ENCODE measurements at places on chromosomes 7 and 10.

DNA sequence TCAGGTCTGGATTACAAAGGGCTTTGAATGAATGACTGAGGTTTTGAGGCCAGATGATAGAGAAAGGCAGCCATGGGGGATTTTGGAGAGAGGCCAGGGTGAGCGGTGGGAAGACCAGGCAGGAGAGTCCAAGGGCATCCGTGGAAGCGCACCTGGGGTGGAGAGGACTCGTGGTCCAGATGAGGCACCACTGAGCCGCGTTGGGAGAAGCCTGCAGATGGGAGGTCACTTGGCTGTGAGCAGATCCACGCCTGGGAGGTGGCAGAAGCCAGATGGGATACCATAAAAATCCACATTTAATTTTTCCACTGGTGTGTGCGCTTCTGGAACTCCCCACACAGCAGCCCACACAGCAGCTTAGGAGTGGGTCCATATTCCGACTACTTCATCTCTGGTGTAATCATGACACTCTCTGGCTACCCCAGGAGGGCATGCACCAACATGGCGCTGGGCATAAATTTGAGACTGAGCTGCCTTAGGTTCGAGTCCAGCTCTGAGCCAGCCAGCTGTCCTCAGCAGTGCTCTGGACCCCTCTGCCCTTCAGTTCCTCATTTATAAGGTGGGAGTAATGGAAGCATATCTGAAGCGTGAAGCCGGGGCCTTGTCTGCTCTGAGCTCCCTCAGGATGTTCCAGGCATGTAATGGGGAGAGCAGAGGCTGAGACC, 90.2 kb upstream of the FAM20C start:
- peak; percentile 42 for DNase-seq
- H3K36me3 ChIP-seq: no peaks in the 10 kb centered on the region
- H3K27me3 ChIP-seq: peaks cover 3% of the 10 kb centered on the region
- no peaks in the 10 kb centered on the region for H3K4me1 ChIP-seq
- no peak overlapping the region for H3K27ac ChIP-seq

GRCh38 chr10:48501787-48502771, 102.8 kb downstream of the ARHGAP22 start:
- peaks cover 1% of the 10 kb centered on the region for H3K27me3 ChIP-seq
- H3K4me1 ChIP-seq: no peaks in the 10 kb centered on the region
- H3K27ac ChIP-seq: no peak overlapping the region
- H3K36me3 ChIP-seq: no peaks in the 10 kb centered on the region
- H3K4me3 ChIP-seq: no peak overlapping the region
- DNase-seq: no peak

- H3K4me1 ChIP-seq: peaks cover 58% of the 10 kb centered on the region
- no peak for DNase-seq
- H3K4me3 ChIP-seq: no peak overlapping the region
- H3K36me3 ChIP-seq: no peaks in the 10 kb centered on the region
Measured at GRCh38 chr7:74033372-74034311, 5.7 kb downstream of the ELN start.

DNA sequence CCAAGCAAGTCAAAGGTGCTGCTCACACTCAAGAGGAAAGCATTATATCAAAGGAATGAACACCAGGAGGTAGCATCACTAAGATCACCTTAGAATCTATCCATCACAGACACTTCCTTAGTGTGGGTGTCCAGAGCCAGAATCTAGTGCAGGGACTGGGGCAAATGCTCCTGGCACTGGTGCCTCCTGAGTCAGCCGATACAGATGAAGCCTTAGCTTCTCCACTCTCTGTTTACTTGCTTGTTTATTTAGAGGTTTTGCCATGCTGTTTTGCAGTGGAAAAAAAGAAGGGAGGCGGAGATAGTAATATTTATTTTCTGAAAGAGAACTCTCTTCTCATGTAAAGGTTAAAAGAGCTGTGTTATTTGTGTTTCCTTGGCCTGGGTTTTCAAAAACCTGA, 303.1 kb downstream of the WDR11 start:
- H3K27ac ChIP-seq: no peak overlapping the region
- DNase-seq: no peak
- H3K36me3 ChIP-seq: no peaks in the 10 kb centered on the region
- no peaks in the 10 kb centered on the region for H3K27me3 ChIP-seq
- H3K4me3 ChIP-seq: no peak overlapping the region

- no peaks in the 10 kb centered on the region for H3K4me1 ChIP-seq
- DNase-seq: no peak
- H3K27ac ChIP-seq: no peak overlapping the region
Measured at GRCh38 chr10:88786032-88786770, 16.3 kb upstream of the LIPM start.

GRCh38 chr10:112208292-112208691, 24.7 kb upstream of the GPAM start:
- no peak overlapping the region for H3K4me3 ChIP-seq
- no peak for DNase-seq
- no peak overlapping the region for H3K27ac ChIP-seq
- no peaks in the 10 kb centered on the region for H3K27me3 ChIP-seq
- H3K4me1 ChIP-seq: no peaks in the 10 kb centered on the region

- H3K4me1 ChIP-seq: peaks cover 59% of the 10 kb centered on the region
- no peaks in the 10 kb centered on the region for H3K27me3 ChIP-seq
- H3K36me3 ChIP-seq: no peaks in the 10 kb centered on the region
- peak; percentile 74 for DNase-seq
- peak overlapping the region; percentile 44 for H3K27ac ChIP-seq
Measured at GRCh38 chr7:1950452-1951158, 280.5 kb downstream of the ELFN1 start.

DNA sequence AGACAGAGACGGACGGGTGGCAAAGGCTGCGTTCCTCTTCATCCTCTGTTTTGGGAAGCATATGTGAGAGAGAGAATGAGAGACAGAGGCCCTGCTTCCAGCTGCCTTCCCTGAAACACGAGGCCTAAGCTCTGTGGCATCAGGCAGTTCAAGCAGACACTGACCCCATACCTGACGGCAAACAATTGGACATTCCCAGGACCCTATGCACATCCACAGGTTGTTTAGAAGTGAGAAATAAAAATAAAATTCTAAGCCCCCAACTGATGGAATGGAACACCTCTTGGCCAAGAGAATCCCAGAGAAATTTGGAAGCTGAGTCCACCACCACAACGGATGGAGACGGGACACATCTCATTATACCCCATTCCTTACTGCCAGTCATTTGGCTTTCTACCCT, 105.3 kb downstream of the CPXM2 start:
- H3K36me3 ChIP-seq: no peaks in the 10 kb centered on the region
- no peaks in the 10 kb centered on the region for H3K4me1 ChIP-seq
- no peak overlapping the region for H3K4me3 ChIP-seq

DNA sequence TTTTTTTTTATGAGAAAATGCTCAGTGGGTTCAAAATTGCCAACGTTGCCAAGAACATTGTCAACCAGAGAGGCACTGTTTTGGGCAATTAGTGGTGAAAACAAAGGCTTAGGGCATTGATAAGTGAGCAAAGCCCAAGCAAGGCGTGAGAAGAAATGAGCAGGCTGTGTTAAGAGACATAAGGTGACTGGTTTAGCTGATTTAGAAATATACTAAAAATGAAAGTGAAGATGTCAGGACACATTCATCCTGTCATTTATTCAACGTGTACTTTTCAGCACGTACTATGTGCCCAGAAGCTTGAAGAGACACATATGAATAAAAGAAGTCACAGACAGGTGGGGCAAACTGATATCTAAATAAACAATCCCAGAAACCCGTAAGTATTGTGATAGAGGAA, 31.8 kb downstream of the AOAH start:
- peaks cover 70% of the 10 kb centered on the region for H3K4me1 ChIP-seq
- H3K27ac ChIP-seq: peak overlapping the region; percentile 52
- peaks cover 15% of the 10 kb centered on the region for H3K36me3 ChIP-seq
- no peak for DNase-seq

DNA sequence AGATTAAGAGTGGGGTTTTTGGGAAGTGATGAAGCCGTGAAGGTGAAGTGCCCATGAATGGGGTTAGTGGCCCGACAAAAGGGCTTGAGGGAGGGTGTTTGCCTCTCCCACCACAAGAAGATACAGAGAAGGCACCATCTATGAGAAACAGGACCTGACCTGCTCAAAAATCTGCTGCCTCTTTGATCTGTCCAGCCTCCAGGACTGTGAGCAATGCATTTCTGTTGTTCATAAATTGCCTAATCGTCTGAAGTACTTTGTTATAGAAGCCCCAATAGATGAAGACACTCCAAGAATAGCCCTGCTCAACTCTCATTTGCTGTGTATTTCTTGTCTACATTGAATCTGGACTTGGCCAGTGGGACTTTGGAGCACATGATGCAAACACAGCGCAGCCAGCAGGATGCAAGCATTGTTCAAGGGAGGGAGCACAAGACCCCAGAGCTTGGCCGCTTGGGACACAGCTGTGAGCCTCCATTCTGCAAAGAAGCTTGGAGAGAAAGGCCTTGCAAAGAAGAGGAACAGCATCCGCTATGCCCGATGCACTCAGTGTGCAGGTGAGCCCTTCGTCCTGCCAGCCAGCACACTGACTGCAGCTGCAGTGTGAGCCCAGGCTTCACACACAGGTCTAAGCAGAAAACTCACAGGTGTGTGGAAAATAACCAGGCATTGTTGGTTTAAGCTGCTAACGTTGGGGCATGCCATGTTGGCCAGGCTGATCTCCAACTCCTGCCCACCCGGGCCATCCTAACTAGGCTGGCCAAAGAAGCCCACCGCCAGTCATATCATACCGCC, 73.2 kb upstream of the KLF6 start:
- no peaks in the 10 kb centered on the region for H3K4me1 ChIP-seq
- no peak overlapping the region for H3K4me3 ChIP-seq
- H3K27me3 ChIP-seq: no peaks in the 10 kb centered on the region
- H3K27ac ChIP-seq: no peak overlapping the region

GRCh38 chr10:70880077-70880534, 8.3 kb downstream of the PCBD1 start:
- peak; percentile 85 for DNase-seq
- H3K27me3 ChIP-seq: no peaks in the 10 kb centered on the region
- peaks cover 11% of the 10 kb centered on the region for H3K36me3 ChIP-seq
- H3K4me3 ChIP-seq: no peak overlapping the region
- H3K27ac ChIP-seq: no peak overlapping the region
- H3K4me1 ChIP-seq: no peaks in the 10 kb centered on the region

GRCh38 chr10:62852961-62853702, 37.0 kb upstream of the EGR2 start:
- peaks cover 69% of the 10 kb centered on the region for H3K4me1 ChIP-seq
- no peaks in the 10 kb centered on the region for H3K36me3 ChIP-seq
- DNase-seq: no peak

GRCh38 chr10:450463-450862, 239.0 kb downstream of the DIP2C start:
- no peak for DNase-seq
- no peak overlapping the region for H3K27ac ChIP-seq
- H3K27me3 ChIP-seq: no peaks in the 10 kb centered on the region
- no peaks in the 10 kb centered on the region for H3K36me3 ChIP-seq
- H3K4me1 ChIP-seq: peaks cover 20% of the 10 kb centered on the region

DNA sequence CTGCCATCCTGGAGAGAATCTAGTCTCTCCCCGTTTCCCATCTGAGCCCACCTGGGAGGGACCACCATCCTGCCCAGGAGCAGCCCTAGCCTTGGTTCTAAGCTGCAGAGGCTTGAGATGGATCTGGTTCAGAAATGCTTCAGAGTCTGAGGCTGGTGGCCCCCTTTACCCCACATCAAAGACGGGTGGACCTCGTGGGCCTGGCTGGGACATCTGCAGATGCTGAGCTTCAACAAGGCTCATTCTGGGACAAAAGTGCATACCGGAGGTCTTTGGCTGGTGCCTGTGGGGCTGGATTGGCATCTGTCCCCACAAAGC, 4.9 kb upstream of the IRF5 start:
- peaks cover 50% of the 10 kb centered on the region for H3K4me1 ChIP-seq
- no peak overlapping the region for H3K27ac ChIP-seq
- H3K36me3 ChIP-seq: no peaks in the 10 kb centered on the region
- no peak overlapping the region for H3K4me3 ChIP-seq

- no peak for DNase-seq
- H3K27ac ChIP-seq: no peak overlapping the region
- no peak overlapping the region for H3K4me3 ChIP-seq
Measured at GRCh38 chr7:101565601-101566209, 63.4 kb downstream of the MYL10 start.

DNA sequence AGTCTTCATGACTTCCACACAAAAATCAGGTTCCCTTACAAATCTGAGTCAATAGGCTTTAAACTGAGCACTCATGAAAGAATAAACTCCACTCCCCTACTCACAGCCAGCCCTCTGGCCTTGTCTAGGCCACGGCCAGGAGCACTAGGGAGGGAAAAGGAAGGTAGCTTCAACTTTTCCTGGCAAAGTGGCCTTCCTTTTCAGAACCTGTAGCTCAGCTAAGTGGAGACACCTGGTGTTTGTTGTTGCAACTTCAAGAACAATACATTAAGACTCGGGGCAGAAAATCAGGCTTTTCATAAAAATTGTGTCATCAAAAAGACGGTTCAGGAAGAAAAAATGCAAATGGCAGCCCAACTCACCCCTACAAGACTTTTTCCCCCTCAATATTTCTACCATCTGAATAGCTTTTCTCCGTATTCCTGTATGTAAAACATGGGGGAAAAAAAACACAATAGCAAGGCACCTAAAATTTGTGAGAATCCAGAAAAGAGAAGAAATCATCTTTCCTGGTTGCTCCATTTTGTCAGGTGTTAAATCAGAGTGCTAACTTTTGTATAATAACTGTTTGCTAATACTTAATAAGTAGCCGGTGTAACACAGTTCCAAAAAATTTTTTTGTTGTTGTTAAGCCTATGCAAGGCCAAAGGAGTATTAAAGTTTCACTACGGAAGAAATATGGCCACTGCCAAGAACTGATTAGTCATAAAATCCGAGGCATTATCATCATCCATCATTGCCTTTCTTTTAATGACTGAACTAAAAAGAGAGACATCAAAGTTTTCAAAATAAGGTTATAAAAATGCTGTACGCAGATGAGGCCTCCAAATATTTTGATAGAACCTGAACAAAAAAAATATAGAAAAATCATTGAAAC, 66.2 kb upstream of the ARID5B start:
- peak overlapping the region; percentile 32 for H3K27ac ChIP-seq
- H3K36me3 ChIP-seq: no peaks in the 10 kb centered on the region
- H3K4me3 ChIP-seq: no peak overlapping the region
- DNase-seq: no peak

GRCh38 chr7:151519765-151520418, at the start of gene RHEB:
TSS of gene RHEB (minus strand) at chr7:151519895. CDS start at chr7:151519511, 384 bp downstream.
- H3K4me1 ChIP-seq: peaks cover 41% of the 10 kb centered on the region
- H3K27ac ChIP-seq: peak within 1 kb of the TSS; percentile 90
- H3K27me3 ChIP-seq: no peaks in the 10 kb centered on the region
- peak within 1 kb of the TSS; percentile 60 for H3K4me3 ChIP-seq
- no peaks in the 10 kb centered on the region for H3K36me3 ChIP-seq
- DNase-seq: peak; percentile 99

- peaks cover 19% of the 10 kb centered on the region for H3K4me1 ChIP-seq
- no peaks in the 10 kb centered on the region for H3K27me3 ChIP-seq
- no peak overlapping the region for H3K27ac ChIP-seq
- no peak for DNase-seq
- H3K36me3 ChIP-seq: peaks cover 71% of the 10 kb centered on the region
Measured at GRCh38 chr10:89219513-89220218, 12.5 kb upstream of the CH25H start.

- no peak overlapping the region for H3K4me3 ChIP-seq
- no peak for DNase-seq
- no peaks in the 10 kb centered on the region for H3K4me1 ChIP-seq
- no peaks in the 10 kb centered on the region for H3K27me3 ChIP-seq
- no peak overlapping the region for H3K27ac ChIP-seq
Measured at GRCh38 chr10:126433351-126433750, 45.1 kb upstream of the ADAM12 start.
